Non-pigmented ciliary epithelial cell (primary cell): ENCODE measurements at places on chromosomes 16 and 17.

- DNase-seq = no peak
Measured at GRCh38 chr17:32684087-32684958, 192.6 kb downstream of the MYO1D start.

GRCh38 chr17:5468075-5468473, 708 bp downstream of the DHX33 start:
- DNase-seq = no peak

GRCh38 chr17:31900877-31901276, 631 bp downstream of the UTP6 start:
- no peak for DNase-seq

DNA sequence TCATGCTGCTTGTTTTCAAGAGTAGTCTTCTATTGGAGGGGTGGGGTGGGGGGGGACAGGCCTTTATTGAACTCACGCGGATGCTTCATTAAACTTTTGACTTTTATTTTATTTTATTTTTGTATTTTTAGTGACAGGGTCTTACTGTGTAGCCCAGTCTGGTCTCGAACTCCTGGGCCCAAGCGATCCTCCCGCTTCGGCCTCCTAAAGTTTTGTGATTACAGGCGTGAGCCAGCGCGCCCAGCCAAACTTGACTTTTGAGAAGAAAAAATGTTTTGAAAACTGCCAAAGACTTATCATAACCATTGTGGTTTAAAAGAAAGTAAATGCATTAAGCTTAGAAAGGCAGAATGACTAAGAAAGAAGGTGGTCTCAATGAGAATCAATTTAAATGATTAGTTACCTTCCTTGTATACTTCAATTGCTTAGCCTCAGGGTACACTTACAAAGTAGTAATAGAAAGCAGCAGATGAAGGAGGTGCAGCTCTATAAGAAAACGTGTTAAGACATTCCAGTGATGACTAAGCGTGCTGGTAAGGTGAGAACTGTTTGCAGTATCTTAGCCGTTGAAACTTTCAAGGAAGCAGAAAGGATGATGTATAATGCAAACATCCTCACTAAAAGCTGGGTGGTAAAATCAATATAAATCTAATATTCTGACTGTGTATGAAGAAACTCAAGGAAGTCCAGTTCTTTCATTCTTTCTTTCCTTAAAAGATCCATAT, 1.2 kb downstream of the AP2B1 start:
- peak; percentile 56 for DNase-seq

- no peak for DNase-seq
Measured at GRCh38 chr17:64449545-64449944, 630 bp downstream of the MILR1 start.

DNA sequence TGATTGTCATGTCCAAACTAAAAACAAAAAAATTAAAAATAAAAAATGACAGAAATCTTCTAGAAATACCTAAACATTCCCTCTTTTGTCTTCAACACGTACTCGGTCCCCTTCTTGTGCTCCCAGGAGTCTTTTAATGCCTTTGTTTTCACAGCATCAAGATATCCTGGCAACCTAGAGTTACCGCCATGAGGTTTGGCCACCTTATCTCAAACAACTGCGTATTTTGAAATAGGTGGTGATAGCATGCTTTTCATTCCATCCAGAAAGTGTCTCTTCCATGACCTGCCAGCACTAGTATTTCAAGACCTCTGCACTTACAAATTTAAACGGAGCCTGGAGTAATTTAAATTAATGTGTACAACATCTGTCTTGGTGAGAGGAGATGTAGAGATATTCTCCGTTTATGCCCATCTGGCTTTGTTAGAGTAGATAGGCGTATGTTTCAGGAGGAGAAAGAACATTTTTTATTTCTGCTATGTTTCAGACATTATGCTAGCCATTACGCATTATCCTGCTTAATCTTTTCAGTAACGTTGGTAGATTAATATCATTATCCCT, 42.0 kb downstream of the RBFOX1 start:
- no peak for DNase-seq

DNA sequence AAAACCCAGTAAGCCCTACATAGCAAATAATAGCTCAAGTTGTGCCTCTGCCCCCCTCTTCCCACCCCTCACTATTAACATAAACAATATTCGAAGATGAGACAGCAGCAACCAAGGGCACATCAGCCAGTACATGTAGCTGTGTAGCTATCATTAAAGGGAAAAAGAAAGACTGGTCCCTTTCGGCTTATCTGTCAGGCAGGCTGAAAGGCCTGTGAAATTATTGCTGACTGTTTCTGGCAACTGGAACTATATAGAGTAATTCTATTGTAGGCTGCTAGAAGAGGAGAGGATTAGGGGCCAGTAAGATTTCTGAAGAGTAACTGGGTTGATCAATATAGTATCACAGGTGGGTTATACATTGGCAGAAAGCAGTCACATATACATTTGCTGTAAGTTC, 36.5 kb upstream of the RASL10B start:
- DNase-seq = no peak

DNA sequence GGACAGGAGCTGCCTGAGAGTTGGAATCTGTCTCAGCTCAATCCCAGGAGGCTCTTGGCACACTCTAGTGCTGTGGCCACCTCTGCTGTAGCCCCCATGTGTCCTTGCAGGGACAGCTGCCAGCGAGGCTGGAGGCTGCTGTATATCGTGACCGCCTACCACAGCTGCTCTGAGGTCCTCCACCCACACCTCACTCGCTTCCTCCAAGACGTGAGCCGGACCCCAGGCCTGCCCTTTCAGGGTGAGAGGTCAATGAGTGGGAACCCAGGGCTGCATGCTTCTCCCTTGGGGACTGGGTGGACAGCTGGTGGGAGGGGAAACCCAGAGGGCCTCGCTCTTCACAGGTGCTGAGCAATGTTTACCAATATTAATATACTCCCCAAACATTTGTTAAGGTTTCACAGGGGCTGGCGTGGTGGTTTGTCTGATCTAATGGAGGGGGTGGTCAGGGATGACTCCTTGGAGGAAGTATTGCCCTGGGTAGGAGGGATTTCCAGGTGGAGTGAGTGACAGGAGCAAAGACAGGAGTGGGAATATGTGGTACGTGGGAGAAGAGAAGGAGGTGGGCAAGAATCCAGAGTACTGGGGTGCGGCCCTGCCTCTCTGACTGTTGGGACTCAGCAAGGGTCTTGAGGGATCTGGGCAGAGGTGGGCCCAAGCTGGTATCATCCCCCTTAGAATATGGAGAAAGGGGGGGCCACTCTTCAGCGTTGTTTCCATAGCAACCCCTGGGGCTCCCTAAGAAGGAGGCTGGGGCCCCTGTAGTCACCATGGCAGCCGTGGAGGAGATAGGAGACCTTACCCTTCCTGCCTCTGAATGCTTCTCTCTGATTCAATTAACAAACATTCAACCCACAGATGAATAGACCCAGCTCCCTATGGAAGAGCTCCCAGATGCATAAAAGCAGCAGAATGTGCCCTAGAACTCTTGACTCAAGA, 22.2 kb upstream of the ALKBH5 start:
- DNase-seq = no peak

DNA sequence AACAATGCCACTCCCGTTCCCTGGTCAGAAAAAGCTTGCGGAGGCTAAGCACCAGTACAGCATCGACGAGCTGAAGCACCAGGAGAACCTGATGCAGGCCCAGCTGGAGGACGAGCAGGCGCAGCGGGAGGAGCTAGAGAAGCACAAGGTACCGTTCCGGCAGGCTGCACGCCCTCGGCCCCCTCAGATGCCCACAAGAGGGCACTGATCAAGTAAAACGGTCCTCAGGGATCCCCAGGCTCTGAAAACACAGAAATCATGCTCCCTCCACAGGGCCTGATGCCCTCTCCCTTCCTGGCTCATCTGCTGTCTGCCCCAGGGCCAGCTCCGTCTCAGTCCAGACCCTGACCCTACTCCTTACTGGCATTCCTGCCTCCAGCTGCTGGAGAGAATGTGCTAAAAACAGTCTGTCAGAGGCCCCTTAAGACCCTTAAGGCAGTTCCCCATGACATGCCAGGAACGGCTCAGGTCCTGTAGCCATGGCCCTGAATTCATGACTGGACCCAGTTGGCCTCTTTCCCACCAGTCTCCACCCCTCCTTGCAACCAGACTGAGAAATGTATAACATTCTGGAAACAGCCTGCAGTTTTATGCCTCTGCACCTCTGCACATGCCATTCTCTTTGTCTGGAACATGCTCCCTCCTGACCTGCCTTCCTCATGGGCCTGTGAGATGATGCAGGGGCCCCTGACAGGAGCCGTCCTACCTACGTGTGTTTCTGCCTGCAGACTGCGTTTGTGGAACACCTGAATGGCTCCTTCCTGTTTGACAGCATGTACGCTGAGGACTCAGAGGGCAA, 21.8 kb downstream of the DRC3 start:
- no peak for DNase-seq

DNA sequence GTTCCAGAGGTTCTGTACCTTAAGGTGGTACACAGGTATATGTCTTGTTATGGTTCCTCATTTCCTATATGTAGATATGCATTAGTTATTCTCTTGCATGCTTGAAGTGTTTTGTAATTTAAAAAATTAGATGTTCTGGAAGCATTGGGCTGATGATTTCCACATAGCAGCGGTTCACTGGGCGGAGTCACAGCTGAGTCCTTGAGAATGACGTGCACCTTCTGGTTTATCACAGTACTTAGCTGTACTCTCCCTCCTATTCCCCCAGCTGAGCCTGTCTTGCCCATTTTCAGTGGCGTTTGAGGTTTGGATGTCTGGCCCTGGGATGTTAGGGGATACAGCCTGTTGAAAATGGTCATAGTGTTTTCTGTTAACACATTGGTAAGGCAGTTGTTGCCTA, 327.1 kb downstream of the SNX29 start:
- no peak for DNase-seq

DNA sequence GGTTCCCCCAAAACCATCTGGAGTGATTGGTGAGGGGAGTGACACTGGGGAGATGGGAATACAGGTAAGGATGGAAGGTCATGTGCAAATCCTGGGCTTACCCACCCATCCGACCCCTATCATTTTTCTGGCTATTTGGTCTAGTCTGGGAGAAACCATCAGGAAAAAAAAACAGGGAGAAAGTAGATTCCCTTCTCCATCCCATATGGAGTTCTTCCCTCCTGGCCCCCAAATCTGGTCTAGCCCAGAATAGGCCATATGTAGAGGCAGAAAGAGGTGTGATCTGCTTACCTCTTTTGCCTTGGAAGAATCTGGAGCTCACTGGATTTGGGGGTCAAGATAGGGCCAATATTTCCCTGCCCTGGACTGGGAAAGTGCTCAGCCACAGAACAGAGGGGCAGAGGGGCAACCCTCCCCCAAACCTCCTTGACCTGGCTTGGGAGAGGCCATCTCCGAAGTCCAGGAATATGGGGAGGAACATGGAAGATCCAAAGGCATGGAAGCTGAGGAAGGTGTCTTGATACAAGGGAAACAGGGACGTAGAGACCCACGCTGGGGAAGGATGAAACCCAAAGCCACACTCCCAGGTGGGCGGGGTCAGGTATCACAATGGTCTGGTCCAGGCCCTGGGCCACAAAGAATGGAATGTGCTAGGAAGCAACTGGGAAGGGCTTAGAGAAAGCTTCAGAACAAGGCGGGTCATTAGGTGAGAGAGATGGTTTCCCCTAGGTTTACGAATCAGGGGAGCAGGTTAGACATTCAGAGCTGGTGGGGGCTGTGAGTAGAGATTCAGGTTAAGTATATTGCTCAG, 16.2 kb downstream of the CHRNB1 start:
- DNase-seq = no peak

DNA sequence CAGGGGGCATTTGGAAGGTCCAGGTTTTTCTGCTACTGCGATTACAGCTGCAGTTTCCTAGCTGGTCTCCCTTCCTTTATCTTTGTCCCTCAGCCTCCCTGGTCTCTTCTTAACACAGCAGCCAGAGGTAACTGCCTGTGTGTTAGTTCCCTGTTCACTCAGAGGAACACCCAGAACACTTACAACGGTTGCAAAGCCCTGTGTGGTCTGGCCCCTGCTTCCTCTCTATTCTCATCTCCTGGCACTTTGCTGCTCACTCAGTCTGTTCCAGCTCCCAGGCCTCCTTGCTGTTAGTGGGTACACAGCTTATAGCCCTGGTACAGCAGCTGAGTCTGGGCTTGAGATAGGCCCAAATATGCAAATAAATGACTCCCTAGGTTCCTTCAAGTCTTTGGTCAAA, 16.4 kb downstream of the NTN1 start:
- no peak for DNase-seq

- DNase-seq = no peak
Measured at GRCh38 chr17:28648698-28649097, 3.7 kb upstream of the BLTP2 start.

GRCh38 chr16:76900285-76901263, 290.4 kb upstream of the MON1B start:
- DNase-seq = no peak

DNA sequence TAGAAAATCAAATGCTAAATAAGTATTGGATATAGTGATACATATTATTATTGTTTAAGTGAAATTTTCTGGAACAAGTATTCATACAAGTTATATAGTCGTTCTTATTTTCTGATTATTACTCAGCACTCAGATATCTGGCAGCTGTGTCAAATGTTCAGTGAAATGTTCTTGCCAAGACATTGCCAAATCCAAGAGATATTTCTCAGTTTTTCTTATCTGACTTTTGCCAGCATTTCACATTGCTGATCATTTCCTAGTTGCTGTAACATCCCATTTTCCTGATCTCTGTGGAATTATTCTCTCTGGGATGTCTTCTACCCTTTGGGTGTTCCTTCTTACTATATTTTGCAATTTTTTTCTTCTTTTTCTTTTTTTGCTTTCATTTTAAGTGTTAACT, 262.3 kb downstream of the KIF2B start:
- no peak for DNase-seq

DNA sequence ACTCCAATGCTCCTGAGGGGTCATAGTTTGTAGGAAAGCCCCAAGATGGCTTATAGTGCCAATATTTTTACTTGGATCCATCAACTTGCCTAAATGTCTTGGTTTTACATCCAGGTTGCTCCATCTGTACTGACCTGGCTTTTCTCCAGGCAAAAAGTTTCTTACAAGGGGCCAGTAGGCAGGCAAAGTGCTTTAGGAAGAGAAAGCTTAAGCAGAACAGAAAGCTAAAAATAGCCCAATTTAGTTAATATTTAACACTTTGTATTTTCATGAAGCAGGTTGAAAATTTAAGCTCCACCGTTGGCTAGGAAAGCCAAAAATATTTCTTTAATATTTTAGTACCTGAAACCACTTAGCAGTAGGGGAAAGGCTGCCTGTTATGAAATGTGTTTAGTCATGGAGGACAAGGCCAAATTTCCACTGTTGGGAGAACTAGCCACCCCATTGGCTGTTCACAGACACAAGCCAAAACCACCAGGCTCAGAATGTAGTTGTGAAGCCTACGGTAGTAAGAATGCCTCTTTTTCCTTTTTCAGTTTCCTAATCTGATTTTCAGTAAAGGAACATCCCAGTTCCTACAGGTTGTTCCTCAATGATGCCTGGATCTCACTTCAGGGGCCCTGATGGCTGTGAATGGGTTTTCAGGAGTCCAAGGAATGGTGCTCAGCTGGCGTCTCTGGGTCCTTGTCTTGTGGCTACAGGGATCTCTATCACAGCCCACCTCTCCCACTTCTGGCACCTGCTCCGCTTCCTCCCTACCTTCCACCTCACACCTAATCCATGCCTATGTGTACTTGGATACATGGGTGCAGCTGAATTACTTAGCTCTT, 324.8 kb downstream of the PMP22 start:
- DNase-seq = no peak

GRCh38 chr17:45338023-45338781, 21.4 kb upstream of the MAP3K14 start:
- DNase-seq = no peak

- no peak for DNase-seq
Measured at GRCh38 chr16:78669994-78670393, 570.5 kb downstream of the WWOX start.

- no peak for DNase-seq
Measured at GRCh38 chr17:49597928-49598655, 22.4 kb downstream of the NXPH3 start.
